Calu3 (cell line): ENCODE measurements at places on chromosomes 1 and 21.

DNA sequence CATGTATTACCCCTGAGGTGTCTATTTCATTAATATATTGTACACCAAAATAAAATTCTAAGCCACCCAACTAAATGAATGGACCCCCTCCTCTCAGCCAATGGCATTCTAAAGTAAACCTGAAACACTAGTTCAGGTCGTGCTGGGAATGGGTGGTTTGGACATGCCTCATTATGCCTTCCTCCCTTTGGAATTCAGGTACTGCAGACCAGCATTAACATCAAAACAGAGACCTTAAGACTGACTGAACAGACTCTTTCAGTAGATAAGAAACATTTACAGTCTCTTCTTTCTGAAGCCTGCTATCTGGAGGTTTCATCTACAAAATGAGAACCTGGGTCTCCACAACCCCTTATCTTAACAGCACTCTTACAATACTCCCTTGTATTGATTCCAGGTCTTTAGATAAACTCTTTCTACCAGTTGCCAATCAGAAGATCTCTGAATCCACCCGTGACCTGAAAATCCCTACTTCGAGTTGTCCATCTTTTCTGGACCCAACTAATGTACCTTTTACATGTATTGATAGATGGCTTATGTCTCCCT lies 93.6 kb downstream of the PKN2 start:
- no peak for DNase-seq

DNA sequence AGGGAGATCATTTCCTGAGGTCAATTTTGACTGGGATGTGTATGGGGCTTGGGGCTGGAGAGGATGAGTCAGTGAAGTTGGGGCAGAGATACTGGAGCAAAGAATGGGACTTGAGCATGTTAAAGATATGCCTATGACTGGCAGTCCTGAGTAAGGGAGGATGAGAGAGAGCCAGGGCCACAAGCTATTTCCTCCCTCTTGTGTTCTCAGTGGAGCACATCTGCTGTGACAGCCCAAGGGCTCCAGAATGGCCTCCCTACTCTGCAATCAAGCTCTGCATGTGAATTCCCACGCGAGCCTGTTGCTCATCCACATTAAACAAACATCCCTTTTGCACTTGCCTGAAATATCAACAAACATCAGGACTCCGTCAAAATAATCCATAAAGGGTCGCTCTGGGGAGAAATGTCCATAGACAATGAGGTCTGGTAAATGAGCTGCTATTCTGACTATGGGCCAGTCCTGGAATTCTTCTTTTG lies 9.2 kb downstream of the ADCY10 start:
- DNase-seq = no peak

DNA sequence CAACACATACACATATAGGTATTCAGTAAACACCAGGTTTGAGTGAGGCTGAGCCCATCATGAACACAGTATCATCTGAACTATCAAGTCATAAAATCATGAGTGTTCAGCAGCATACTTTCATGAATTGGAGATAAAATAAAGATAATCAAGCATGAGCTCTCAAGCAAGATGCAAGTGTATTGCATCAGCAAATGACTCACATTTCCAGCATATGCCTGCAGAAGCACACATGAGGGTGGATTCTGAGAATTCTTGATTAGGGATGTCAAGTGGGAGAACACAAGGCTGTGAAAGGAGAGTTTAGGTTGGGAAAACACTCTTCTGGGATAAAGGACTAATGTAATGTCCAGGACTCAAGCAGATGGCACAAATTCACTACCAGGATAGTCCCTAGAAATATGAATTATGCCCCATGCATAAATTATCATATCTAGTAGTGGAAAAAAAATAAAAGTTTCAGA lies 299.2 kb downstream of the SRGAP2C start:
- DNase-seq = no peak

- no peak for DNase-seq
Measured at GRCh38 chr1:11980676-11980972, 380 bp downstream of the MFN2 start.

- DNase-seq = peak; percentile 49
Measured at GRCh38 chr1:223765036-223765718, 52.8 kb downstream of the CAPN2 start.

- no peak for DNase-seq
Measured at GRCh38 chr1:219629296-219629880, 16.5 kb upstream of the ZC3H11B start.

GRCh38 chr1:76583235-76583868 lies 283.9 kb upstream of the ST6GALNAC5 start:
- DNase-seq = no peak

DNA sequence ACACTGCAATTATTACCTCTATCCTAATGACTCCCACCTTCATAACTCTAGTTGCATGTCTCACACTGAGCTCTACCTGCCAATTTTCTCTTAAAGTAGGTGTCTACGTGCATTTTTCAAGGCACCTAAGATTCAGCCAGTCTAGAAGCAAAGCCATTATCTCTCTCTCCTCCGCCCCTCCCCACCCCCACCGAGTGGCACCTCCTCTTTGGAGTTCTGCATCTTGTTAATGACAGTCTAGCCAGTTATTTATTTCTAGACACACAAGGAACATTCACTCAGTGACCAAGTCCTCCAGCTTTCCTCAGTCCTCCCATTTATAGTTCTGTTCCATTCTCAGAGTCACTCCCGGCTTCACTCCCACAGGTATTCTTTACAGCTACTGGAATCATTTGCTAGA lies 47.6 kb downstream of the ASTN1 start:
- no peak for DNase-seq

DNA sequence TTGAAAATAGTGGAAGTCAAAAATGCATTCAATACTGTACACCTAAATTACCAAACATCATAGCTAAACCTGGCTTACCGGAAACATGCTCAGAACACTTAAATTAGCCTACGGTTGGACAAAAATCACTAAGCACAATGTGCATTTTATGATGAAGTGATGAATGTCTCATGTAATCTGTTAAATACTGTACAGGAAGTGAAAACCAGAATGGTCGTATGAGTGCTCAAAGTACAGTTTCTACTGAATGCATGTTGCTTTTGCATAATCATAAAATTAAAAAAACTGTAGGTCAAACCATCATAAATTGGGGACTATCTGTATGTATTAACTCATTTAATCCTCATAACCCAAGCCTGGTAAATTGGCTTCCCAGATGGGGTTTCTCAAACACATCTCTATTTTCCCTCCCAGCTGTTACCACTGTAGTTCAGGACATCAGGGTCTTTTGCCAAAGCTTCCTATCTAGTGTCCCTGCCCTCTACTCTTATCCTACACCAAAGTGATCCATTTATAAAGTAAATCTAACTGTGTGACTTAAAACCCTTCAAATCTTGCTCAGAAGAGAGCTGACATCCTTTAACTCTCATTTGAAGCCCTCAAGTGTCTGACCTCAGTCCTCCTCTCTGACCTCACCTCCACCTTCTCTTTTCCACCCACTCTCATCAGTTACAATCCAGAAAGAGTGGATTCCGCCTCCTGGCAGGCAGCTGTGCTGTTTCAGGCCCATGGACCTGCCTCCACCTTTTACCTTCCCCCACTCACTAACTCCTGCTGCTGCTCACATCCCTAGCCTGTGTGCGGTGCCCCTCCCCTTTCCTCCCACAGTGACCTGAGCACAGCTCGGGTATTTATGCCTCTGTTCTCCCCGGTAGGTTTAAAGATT lies 356.4 kb upstream of the ST6GALNAC5 start:
- no peak for DNase-seq

GRCh38 chr1:234206651-234207284 lies 166.5 kb upstream of the COA6 start:
- peak; percentile 28 for DNase-seq

- DNase-seq = no peak
Measured at GRCh38 chr1:90155721-90156487, 161.0 kb downstream of the ZNF326 start.

GRCh38 chr1:45859221-45859620 lies 55.8 kb downstream of the MAST2 start:
- no peak for DNase-seq

DNA sequence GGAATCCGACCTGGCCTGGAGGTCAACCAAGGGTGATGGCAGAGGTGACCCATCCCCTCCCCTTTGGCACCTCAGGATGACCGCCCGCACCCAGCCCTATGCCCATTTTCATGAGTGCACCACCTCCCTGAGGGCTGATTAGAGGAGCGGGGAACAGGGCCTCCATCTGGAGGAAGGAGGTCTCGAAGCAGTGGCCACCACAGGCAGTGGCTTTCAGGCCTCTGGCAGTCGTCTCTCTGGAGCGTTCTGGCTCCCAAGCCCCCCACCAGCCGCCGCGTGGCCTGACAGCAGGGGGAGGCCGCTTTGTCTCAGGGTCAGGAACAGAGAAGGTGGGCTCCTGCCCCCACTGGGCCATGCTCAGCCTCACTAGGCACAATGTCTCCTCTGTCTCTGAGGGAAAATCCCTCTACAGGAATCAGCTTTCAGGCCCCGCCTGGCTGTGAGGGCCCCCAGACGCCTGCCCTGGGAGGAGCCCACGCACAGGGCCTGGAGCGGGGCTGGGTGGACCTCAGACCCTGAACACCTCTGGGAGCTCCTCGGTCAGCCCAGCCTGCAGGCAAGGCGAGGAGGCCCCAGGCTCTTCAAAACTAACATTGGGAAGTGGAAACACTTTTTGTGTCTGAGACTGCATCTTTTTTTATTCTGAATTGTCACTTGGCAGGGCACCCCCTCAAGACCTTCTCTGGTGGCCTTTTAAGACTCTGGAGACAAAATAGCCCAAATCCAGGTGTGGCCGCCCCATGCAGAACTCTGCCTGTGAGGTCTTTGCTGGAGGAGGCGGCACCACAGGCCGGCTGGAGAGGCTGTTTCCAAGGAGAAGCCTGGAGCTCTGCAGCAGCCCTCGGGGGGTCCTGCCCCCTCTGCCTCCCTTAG lies 127.7 kb upstream of the ARHGEF16 start:
- no peak for DNase-seq

DNA sequence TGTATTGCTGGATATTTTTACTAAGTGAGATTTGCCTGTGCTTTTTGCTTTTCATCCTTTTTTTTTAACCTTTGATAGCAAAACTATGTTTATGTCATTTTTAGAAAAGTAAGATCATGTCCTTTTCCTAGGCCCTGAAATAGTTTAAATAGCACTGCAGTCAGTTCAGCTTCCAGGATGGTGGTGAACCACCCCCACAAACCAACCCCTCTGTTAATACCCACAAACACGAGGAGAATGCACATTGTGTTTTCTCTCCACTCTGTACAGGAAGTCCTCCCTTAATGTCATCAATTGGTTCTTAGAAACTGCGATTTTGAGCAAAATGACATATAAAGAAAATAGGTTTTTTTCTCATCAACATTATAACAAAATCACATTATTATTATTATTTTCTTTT lies 117.7 kb upstream of the DSCAM start:
- DNase-seq = no peak

DNA sequence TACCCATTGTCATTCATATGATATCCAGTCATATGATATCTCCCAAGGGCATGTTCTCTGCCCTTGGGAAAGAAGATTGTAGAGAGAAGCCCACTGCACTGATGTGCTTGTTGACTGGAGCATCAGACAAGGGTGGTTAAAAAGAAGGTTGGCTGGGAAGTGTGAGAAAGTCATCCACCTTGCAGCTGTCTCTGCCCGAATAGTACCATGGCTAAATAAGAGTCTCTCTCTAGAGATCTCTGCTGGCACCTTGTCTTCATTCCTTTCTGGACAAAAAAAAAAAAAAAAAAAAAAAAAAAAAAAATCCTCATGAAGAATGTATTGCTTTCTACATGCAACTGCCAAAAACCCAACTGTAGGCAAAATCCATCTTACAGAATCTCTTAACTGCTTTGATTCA lies 349.7 kb upstream of the ESRRG start:
- no peak for DNase-seq

- no peak for DNase-seq
Measured at GRCh38 chr1:178496410-178497135, at the start of gene CLEC20A. Gene CLEC20A (minus strand): TSS chr1:178496964. CDS start chr1:178496939, 25 bp downstream.

DNA sequence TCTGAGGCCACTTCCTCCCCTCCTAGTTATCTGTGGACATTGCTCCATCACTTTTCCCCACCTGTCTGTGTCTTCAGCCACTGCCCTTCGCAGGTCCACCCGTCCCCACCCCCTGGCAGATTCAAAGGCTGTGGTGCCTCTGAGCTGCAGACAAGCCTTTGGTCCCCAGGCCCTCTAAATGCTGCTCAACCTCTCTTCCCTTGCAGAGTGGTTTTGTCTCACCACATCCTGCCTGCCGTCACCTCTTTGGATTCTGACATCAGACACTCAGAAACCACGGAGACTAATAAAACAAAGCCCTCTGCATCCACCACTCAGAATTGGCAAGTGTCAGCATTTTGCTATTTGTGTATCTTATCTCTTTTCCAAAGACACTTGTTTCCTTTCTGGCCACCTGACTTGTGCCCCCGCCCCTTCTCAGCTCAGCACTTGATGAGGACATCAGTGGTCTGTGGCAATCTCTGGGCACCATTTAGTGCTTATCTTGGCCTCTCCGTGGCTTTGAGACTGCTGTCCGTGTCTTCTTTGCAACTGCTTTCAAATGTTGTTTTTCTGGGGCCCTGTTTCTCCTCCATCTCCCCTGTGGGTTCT lies 7.7 kb downstream of the CNIH3 start:
- peak; percentile 13 for DNase-seq

DNA sequence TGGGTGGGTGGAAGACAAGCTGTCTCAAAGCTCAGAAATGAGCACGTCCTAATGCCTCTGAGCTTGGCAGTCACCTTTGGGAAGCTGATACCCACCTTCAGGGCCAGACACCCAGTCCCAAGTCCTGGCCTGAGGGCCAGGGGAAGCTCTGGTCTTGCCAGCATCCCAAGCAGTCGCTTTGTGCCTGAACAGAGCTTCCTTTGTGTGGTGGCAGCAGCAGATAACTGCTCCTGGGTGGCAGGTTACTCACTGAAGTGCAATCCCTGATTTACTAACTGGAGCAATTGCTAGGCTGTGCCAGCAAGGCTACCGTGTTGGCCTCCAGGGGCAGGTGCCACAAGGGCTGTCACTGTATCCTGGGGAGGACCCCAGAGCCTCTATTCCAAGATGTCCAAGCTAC lies 40.4 kb upstream of the GRHL3 start:
- peak; percentile 46 for DNase-seq

DNA sequence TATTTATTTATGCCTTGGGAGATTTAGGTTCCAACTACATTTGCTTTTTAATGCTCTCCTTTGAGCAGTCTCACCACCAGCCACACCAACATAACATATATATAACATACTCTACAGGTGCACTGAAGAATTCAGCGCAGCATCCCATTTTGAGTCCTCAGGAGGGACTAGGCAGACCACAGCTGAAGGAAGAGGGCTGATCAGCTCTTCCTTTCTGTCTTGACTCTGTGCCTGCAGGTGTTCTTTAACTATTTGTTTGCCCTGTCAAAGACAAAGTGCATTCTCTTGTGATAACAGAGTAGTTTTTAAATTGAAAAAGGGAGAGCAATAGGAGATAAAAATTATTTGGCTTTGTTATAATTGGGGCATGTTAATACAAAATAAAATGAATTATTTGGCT lies 17.0 kb downstream of the HIPK1 start:
- no peak for DNase-seq

GRCh38 chr1:117634631-117635030 lies 28.8 kb downstream of the TENT5C start:
- no peak for DNase-seq

- no peak for DNase-seq
Measured at GRCh38 chr1:220962031-220962751, 82.9 kb downstream of the HLX start.
